Brain (organoid and tissue), 16 donors: ENCODE measurements at places on chromosomes 5 and 9.

- peak; percentile 82 for DNase-seq
Measured at GRCh38 chr5:137735555-137736284, at the start of gene KLHL3. Gene KLHL3, minus strand, starts transcription at chr5:137736089. Its CDS starts 443 bp downstream, at chr5:137735646.

GRCh38 chr9:32306006-32306405 lies 78.4 kb upstream of the ACO1 start:
- peak; percentile 87 for DNase-seq

DNA sequence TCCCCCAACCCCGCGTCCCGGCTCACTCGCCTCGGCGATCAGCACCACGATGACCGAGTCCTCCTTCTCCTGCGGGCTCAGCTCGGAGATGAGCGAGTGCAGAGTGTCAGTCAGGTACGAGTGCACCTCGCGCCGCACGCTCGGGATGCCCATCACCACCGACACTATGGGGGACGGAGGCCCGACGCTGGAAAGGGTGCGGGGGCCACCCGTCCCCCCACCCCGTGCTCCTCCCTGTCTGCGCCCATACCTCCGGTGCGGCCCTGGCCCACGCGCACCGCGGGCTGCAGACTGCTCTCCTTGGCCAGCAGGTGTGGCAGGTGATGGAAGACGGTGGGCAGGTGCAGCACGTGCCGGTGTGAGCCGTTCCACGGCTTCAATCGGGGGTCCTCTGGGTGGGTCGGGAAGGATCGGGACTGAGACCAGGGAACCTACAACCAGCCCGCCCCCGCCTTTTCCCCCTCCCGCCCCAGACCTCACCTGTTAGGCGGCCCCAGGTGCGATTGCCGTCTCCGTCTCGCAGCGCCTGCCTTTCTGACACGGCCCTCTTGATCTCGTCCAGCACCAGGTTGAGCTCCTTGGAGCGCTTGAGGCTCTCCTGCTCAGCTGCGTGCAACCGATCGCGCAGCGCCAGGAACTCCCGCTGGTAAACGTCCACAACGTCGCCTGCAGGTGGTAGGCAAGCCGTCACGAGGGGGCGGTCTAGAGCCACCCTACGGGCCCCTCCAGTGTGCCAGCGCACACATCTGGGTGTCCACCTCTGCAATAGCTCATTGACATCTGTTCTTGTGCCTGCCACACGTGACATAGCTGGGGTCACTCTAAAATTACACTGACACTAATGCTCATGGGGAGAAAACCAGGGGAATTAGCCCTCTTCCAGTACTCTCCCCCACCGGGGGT lies 5.1 kb downstream of the MGAT4B start:
- peak; percentile 58 for DNase-seq

- peak; percentile 32 for DNase-seq
Measured at GRCh38 chr9:124222918-124223720, 34.6 kb upstream of the NEK6 start.

DNA sequence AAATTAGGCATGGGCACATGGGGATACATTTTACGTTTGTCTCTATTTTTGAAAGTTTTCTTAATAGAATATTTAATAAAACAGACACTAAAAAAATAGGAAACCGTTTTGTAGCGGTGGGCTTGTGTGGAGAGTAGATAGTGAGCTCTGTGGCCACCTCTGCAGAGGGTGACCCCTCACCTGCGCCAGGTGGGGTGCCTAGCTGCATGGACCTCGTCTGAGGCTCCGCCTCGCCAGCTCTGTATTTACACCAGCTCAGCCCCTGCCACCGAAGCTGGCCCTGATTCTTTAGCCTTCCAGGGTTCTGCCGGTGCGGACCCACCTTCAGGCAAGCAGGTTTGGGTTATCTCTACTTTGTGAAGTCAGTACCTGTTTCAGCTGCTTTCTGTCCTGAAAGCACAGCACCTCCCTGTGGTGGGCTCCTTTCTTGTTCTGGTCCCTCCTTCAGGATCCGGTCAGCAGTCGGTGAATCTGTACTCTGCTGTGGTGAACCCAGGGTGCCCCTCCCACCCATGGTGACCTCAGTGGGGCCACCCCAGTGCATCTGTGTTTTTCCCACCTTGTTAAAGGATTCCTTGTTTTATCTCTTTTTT lies 105.2 kb upstream of the CACNA1B start:
- no peak for DNase-seq

- DNase-seq, result no peak
Measured at GRCh38 chr5:66281294-66281693, 137.2 kb downstream of the SREK1 start.

- DNase-seq, result no peak
Measured at GRCh38 chr9:11537566-11537965, 924.8 kb upstream of the PTPRD start.

DNA sequence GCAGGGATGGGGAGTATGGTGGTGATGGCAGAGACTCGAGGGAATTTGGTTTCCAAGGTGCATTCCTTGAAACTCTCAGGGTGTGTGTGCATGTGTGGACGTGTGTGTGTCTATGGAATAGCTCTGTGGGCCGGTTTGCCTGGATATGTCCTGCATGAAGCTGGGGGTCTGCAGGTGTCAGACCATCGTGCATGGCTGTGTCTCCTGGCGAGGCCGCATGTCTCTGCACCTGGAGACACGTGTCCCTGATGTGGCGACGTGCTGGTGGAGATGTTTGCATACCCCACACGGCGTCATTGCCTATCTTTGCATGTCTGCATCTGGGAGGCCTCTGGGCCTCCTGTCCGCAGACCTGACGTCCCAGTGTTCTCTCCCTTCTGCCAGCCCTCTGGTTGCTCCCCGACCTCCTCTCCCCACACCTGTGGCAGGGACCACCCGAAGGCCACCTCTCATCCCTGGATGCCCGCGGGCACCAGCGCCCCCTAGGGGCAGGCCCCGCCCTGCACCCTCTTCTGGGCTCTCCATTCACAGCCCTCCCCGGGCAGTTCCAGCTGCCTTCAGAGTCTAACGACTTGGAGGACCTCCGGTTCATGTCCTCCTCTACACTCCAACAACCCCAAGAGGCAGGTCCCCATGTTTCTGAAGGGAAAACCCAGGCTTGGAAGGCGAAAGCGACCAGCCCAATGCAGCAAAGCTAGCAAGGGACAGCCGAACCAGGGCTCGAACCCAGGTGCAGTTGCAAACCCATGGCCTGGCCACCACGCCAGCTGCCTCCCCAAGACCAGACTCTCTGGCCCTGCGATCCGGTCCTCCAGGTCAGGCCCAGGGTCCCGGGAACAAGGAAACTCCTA lies 88.6 kb downstream of the LMX1B start:
- no peak for DNase-seq
